ENCODE measurements at places on chromosomes 7 and 10.

DNA sequence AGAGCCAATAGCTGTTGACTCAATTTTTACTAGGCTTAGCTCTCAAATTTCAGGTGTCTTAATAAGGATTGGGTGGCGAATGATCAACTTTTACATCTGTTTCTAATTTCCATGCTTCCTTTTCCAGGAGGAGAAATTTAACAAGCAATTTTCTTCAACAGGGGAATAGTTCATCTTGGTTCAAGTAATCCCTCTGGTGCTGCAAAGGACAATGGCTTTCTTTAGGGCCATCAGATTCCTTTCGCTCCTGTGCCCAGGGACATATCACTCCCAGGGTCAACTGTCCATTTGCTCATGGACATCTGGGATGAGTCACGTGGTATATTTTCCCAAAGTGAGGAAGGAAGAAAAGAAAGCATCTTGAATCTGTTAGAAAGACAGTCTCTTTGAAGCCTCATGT lies 313.3 kb downstream of the FRMD4A start:
- DNase-seq = no peak

DNA sequence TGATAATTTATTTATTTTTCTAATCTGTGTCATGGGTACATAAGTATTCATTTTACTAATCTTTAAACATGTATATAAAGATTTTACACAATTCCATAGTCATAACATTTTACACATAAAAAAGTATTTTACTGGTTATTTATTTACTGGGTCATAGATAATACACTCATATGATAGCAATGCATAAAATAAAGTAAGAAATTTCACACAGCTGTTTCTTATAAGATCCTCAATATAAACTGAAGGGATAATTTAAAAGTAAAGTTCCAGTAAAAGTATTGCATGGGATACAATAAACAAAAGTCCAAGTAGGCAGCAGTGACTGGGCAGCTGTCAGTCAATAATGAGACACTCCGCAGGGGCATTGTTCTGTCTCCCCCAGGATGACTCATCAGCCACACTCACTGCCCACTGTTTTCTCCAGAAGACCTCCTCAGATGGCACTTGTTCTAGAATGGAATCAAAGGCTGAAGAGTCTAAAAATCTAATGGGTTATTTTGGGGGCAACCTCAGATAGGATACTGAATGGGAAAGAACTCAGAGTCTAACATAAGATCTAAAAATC lies 32.7 kb downstream of the DPY19L1 start:
- DNase-seq = no peak

- no peak for DNase-seq
These were observed 74.1 kb upstream of the PRKG1 start for GRCh38 chr10:51000164-51000563.

- DNase-seq = peak; percentile 74
These were observed 458.8 kb downstream of the SORCS1 start for GRCh38 chr10:106705681-106706100.

DNA sequence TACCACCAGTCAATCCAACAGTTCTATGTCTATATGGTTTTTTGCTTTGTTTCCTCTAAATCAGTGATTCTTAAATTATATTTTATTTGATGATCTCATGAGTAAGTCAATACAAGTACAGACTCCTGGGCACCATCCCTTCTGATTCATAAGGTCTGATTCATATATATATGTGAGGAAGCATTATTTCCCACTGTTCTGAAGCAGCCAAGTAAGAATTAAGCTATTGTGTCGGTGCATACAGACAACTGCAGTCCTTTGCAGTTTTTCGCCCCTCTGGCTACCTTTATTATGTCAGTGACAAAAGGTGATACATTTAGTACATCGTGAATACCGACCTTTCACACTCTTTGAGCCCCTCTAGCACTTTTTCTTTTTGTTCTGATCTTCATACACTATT lies 1079.6 kb upstream of the C7orf33 start:
- DNase-seq = no peak

DNA sequence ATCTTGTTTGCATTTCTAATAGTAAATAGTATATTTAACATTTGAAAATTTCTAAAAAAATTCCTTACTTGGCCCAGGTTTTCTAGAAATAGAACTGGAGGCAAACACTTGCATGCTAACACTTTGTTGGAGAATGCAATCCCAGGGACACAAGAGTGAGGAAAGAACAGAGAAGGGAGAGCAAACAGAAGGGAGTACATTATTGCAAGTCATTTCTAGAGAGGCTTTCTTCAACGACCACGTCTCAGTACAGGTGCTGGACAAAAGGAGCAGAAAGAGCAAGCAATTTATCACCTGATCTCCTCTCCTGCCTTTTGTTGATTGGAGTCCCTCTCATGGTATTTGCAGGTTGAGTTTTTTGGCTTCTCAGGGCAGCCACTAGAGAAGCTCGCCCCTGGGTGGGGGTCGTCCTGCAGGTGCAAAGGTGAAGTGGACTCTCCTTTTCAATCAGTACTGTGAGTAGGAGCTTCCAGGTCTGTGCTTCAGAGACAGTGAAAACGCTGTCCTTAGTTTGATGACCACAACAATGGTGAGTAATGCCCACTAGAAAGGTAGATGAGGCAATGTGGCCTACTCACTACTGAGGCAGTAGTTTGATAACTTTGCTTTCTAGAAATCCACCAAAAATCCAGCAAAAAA lies 5.2 kb downstream of the CPED1 start:
- no peak for DNase-seq

- DNase-seq = no peak
These were observed 92.7 kb downstream of the ANKRD61 start for GRCh38 chr7:6123843-6124242.

DNA sequence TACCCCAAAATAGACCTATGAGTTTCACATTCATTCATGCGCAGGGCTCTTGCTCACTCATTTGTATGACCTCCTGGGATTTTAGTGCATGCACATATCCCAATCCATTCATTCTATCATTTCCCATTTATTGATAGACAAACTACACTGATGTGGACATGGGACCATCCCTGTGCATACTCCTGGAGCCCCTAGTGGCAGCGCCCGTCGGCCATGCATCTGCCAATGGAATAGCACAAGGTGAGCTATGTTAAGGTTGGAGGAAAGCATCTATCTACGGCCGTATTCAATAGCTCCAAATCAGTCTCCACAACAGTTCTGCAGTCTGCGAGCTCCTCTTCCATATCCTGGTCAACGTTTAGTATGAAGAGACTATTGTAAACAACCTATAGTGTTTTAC lies 31.7 kb upstream of the FIGNL1 start:
- no peak for DNase-seq

DNA sequence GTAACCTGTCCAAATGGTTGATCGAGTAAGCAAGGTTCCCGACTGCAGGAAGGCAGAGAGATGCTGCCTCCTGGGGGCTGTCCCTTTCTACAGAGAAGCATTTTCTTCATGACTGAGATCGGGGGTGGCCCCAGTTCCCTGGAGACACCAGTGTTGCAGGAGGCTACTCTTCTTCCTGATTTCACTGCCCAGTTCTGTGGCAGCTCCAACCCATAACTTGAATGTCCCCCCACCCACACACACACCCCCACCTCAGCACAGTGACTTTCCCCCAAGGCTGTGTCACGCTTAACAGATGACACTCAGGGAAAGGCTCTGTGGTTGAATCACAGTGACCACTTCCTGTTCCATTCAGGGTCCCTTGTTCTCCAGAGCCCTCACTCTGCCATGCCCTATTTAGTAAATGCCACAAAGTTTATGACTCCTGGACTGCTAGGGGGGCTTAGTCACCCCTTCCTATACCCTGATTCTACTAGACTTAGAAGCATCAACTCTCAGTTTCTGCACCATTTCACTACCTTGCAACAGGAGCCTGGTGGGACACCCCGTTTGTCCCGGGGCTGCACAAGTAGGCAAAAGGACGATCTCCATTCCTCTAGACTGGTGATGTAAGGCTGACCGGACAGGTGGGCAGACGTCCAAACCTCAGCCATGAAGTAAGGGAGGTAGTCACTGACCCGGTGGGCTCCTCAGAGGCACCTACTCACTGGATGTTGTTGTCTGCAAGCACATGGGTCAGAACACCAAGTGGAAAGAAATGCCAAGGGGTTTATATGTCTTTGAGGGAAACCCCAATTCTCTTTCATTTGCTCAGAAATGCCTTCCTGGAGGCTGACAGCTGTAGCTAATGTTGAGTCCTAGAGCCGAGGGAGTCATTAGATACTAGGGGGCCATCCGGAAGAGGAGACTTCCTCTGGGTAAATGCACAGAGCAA lies 31.3 kb upstream of the SMC3 start:
- DNase-seq = no peak

Measured in right hindlimb (tissue), 1 donor.